ENCODE measurements at places on chromosomes 7 and 10. TPM values are rescaled to one million over a fixed set of nuclear protein-coding genes. Genes with fewer than 3 reads are reported as not detected.

DNA sequence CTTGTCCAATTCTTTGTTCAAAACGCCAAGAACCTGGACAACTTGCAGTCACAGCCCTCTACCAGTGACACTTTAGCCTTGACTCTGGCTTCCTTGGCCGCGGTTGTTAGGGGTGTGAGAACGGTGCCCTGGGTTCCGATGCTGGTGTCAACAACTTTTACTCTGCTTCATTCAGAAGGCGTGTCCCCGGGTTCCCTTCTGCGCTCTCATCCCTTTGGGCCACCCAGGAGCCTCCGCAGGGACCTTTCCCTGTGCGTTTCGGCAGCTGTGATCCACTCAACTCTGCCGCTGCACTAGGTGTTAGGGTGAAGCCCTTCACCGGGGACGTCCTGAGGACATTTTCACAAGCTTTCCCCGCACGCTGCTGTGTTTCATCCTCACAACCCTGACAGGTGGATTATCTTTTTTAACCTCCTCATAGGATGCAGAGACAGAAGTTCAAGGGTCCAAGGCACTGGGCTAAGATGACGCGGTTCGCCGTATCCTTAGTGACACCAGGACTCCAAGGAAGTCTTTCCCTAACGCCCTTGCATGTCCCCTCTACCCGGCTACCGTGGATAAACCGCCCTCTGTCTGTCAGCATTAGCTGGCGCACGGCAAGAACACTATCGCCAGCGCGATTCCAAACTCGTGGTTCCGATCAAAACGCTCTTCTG, 133.5 kb upstream of the SHH start:
- DNase-seq, result no peak
- H3K27me3 ChIP-seq, result peaks cover 3% of the 10 kb centered on the region
- no peaks in the 10 kb centered on the region for H3K36me3 ChIP-seq
- no peak overlapping the region for H3K27ac ChIP-seq
- peaks cover 10% of the 10 kb centered on the region for H3K4me1 ChIP-seq

Gene LRCH4
- total RNA-seq, result 78.0 TPM

GRCh38 chr7:33950047-33950714, 44.8 kb downstream of the BMPER start:
- H3K4me1 ChIP-seq, result no peaks in the 10 kb centered on the region
- H3K36me3 ChIP-seq, result no peaks in the 10 kb centered on the region
- no peak for DNase-seq
- H3K27ac ChIP-seq, result no peak overlapping the region
- H3K4me3 ChIP-seq, result no peak overlapping the region

Gene ZCCHC24
- total RNA-seq, result 0.52 TPM

Gene MKX
- total RNA-seq, result 0.15 TPM
